Activated T-helper 1 cell treated with anti-CD3 and anti-CD28 coated beads, Interleukin-12 subunit alpha, Interleukin-12 subunit beta, Interleukin-2, Interleukin-4 antibody, amounts not matched to agents 30 ng/mL and 10 ng/mL and 1 ng/mL, durations not matched to agents 14 hours and 24 hours and 36 hours (primary cell): ENCODE measurements at places on chromosomes 6 and 20. TPM values are rescaled to one million over a fixed set of nuclear protein-coding genes. Genes with fewer than 3 reads are reported as not detected.

- no peak for DNase-seq
These were observed 103.5 kb downstream of the DACT2 start for GRCh38 chr6:168216117-168216516.

- peak; percentile 17 for DNase-seq
These were observed 3.8 kb upstream of the RANBP9 start for GRCh38 chr6:13715444-13715883.

- DNase-seq: no peak
These were observed 103.1 kb upstream of the RIN2 start for GRCh38 chr20:19654921-19655320.

GRCh38 chr6:56936466-56936865, 18.4 kb upstream of the BEND6 start:
- no peak for DNase-seq

DNA sequence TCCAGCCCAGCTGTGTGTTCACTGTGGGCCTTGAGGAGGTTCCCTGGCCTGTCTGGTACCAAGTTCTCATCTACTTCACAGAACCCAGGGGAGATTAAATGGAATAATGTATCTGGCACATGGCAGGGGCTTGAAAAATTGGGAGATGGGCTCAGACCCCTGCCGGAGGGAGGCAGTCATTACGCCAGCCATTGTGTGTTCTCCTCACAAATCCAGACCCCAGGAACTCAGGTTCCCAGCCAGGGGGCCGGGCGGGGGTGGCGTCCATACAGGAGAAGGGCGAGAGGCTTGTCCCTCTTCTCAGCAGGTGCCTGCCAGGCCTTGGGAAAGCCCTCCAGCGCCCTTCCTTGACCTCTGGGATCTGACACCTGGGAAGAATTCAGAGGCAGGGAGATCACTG, 8.1 kb downstream of the NOL4L start:
- DNase-seq: no peak

- no peak for DNase-seq
These were observed 598 bp downstream of the PI16 start for GRCh38 chr6:36955136-36955535.

DNA sequence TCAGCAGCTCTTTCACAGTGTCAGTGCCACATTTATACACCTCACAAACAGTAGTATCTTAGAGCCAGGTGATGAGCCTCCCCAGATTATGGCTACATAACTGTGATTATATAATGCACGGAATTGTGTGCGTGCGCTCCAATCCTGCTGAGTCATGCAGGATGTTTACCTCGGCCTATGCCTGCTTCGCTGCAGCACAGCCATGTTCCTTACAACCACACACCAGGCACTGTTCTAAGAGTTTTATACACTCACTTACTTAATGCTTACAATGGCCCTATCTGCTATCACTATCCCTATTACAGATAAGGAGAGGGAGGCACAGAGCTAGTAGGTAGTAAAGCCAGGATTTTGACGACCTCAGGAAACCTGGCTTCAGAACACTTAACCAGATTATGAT, 7.3 kb downstream of the ZKSCAN3 start:
- no peak for DNase-seq

- no peak for DNase-seq
These were observed 22.9 kb downstream of the DEK start for GRCh38 chr6:18241208-18242038.

GRCh38 chr20:31684153-31685015, 38.3 kb downstream of the BCL2L1 start:
- no peak for DNase-seq

DNA sequence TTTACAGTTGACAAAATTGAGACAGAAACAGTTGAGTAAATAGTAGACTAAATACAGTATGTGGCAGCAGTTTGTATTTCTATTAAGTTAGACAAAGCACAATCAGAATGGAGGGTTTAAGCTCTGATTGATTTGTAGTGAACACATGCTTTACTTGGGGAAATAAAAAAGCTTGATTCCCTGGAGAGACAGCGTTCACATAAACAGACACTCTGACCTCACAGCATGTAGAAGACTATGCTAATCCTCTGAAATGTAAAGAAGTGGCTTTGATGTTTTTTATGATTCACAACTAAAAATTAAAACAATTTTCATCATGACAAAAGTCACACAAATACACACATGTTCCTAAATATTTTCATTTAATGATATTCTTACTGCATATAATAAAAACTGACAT, 126.9 kb upstream of the FAM83B start:
- no peak for DNase-seq

GRCh38 chr6:118859517-118860064, 34.4 kb upstream of the ASF1A start:
- no peak for DNase-seq

GRCh38 chr6:127423921-127424320, 35.3 kb downstream of the KIAA0408 start:
- DNase-seq: no peak

GRCh38 chr6:95099410-95099809, 477.9 kb upstream of the MANEA start:
- DNase-seq: no peak

GRCh38 chr20:6588296-6588695, 179.2 kb upstream of the BMP2 start:
- DNase-seq: no peak

DNA sequence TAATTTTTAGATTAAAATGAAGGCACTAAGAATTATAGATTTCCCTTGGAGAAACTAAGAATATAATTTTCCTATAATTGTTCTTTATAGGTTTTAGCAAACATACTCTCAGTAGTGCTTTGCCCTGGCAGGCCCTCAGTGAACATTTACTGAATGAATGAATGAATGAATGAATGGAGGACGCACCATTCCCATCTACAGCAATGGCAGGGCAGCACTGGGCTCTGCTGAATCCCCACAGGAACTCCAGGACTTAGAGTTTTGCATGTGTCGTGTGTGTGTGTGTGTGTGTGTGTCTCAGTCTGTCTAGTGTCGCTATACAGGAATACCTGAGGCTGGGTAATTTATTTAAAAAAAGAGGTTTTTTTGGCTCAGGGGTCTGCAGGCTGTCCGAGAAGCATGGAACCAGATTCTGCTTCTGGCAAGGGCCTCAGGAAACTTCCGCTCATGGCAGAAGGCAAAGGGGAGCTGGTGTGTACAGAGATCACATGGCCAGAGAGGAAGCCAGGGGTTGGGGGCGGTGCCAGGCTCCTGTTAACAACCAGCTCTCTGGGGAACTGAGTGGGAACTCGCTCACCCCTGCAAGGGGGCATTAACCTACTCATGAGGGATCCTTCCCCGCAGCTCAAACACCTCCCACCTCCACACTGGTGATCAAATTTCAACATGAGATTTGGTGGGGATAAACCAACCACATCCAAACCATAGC, 20.1 kb downstream of the RNASET2 start:
- DNase-seq: no peak

DNA sequence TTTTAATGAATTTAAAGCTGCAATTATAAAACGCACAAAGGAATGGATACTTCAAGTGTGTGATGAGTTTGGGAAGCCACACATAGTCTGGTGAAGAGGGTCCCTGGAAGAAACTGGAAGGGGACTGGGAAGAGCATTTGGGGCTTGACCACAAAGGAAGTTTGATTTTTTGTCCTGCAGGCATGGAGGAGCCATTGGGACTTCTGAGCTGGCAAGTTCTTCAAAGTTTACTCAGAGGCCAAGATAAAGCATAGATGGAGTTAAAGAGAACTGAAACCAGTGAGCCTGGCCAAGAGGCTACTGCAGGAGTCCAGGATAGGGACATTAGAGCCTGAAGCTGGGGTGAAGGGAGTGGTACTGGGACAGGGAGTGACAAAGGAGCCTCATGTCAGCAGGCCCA, 95.0 kb downstream of the AIG1 start:
- DNase-seq: no peak

Gene TGM3
- total RNA-seq: not detected in 2 replicates

Gene TMEM74B
- 0.36 and 0.61 TPM in 2 replicates for total RNA-seq

Gene EYA2
- total RNA-seq: not detected in 2 replicates

Gene HLA-DQA2
- total RNA-seq: 1.8 and 2.7 TPM in 2 replicates

Gene ADAM33
- total RNA-seq: not detected in 2 replicates

Gene FAM209B
- total RNA-seq: 1.2 and 1.4 TPM in 2 replicates

Gene MOG
- not detected in 2 replicates for total RNA-seq

Gene PSORS1C1
- 0.26 TPM in 1 of 2 replicates, not detected in the other for total RNA-seq
